ENCODE measurements at places on chromosomes 7 and 10. TPM values are rescaled to one million over a fixed set of nuclear protein-coding genes. Genes with fewer than 3 reads are reported as not detected.
A peak's percentile ranks its signal among the peaks of the same experiment; 100 is the strongest.

GRCh38 chr7:38178695-38179344 is 775 bp downstream of the STARD3NL start:
- DNase-seq = no peak

DNA sequence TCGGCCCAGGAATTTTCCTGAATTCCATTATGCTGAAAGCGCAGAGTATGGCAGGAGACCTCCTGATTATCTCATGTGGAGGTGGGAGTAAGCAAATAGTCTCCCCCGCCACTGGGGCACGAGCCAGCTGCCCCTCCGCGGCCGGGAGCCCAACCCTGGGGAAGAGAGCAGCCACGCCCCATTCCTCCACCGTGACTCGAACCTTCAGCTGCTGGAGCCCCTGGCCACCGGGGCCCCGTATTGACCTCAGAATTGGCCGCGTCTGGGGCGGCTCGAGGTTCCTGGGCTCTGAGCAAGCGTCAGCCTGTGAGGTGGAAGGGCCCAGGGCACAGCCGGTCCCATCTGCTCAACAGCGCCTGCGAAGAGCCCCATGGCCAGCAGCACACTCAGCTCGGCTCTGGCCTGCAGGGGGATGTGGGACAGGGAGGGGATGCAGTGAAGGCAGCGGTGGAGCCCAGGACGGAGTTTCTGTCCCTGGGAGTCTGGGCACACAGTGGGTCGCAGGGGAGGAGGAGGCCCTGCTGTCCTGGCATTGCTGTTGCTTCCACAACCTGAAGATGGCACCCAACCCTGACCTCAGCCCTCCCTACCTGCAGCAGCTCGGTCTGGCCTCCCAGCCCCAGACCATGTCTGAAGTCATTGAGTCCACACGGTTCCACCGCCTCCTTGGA is 97.8 kb downstream of the CHST15 start:
- peak; percentile 50 for DNase-seq

- DNase-seq = no peak
These were observed 70.3 kb downstream of the ABI1 start for GRCh38 chr10:26790221-26790995.

DNA sequence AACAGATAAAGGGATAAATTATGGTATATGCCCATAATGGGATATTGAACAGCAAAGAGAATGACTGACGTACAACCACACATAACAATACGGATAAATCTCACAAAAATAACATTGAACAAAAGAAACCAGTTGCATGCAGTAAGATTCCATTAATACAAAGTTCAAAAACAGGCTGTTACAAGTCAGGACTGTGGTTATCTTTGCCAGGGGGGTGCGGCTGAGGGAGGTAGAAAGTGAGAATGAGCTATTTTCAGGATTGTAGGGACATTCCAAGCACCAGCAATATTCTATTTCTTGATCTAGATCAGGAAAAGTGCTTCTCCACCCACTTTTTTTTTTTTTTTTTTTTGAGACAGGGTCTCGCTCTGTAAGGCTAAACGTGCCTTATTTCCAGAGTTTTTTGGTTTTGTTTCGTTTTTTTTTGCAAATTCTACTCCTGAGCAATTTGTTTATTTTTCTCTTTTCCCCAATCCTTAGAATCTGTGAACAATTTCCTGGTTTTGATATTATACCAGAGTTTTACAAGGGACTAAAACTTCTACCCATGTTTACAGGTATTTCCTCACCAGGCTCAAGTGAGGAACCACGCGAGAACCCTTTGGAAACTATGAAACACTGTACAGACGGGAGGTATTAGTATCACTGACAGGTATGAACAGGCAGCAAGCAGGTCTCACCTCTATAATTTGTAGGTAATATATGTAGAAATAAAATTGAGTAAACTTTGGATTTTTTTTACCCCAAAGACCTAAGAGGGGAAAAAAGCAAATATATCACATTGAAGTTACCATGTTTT is 9.9 kb downstream of the SMURF1 start:
- DNase-seq = no peak

The UPK3B gene
- not detected for total RNA-seq

DNA sequence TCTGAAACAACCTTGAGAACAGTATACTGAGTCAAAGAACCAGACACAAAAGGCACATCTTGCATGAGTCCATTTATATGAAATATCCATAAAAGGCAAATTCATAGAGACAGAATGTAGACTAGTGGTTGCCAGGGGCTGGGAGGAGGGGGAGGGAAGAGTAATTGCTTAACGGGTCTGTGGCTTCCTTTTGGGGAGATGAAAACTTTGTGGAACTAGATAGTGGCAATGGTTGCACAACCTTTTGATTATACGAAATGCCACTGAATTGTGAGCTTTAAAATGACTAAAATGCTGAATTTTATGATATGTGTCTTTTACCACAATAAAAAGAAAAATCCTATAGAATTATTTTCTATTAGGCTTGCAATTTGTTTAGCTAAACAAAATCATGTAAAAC is 16.8 kb downstream of the ADRB1 start:
- DNase-seq = no peak
